ENCODE measurements at places on chromosomes 16 and 17. TPM values are rescaled to one million over a fixed set of nuclear protein-coding genes. Genes with fewer than 3 reads are reported as not detected.

Gene PRDM7
- total RNA-seq: not detected

- DNase-seq: no peak
Observed at GRCh38 chr16:54630284-54630967, 300.2 kb upstream of the IRX5 start.

- DNase-seq: no peak
Observed at GRCh38 chr16:48892893-48893292, 282.9 kb upstream of the N4BP1 start.

DNA sequence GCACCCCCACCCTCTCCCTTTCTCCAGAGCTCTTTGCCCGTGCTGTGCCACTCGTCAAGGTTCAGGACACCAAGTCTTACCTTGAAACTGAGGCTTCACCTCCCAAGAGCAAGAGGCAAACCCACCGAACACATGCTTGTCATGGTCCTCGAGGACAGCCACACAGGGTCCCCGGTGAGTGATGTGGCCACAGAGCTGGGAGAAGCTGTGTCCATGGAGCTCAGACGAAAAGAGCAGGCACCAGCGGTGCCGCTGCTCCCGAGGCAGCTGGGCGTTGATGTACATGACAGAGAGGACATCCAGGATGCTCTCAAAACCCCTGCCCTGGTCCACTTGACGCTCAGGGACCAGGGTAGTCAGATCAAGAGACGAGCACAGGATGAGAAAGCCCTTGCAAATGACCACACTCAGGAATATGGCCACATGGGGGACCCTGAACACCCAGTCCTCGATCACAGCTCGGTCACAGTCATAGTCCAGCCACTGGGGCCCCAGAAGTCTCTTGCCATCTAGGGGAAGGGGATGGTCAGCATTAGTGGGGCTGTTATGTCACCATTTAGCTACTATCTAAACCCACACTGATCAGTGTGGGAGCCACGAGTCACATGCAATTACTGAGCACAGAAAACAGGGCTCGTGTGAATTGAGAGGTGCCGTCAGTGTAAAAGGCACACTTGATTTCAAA, 17.8 kb downstream of the MEAK7 start:
- no peak for DNase-seq

DNA sequence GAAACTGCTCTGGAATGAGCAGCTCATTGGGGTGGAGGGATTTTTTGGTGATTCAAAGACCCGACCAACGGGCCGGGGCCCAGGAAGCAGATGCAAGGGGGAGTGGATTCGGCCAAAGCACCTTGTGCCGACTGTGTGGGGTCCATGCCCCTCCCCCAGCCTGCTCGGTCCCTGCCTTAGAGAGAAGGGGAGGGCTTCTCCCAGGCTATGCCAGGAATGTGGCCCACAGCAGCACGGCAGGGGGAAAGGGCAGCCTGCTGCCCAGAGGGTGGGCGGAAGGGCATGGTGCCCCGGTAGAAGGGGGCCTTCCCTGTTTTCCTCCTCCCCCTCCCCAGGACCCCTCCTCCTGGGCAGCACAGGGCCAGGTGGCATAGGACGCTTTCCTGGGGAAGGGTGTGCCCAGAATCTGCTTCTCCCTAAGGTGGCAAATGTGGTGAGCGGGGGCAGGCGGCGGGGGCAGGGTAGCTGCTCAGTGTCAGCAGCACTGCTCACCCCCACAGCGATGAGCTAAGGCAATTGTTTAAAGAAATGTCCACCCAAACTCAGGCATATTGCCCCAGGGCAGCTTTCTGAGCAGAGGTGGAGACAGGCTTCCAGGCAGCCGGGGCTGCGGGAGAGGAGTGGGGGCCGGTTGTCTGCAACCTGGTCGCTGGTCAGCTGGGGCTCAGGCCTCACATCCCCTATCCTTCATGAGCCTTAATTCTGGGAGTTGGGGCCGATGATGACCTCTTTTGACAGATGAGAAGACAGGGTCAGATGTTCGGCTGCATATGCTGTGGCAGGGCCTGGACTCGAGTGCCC, 33.9 kb upstream of the MLKL start:
- DNase-seq: no peak
